ENCODE measurements at places on chromosomes 11 and 22.

GRCh38 chr11:20369826-20370225, 6.3 kb downstream of the HTATIP2 start:
- DNase-seq: no peak

- DNase-seq: no peak
Observed at GRCh38 chr11:108923413-108923812, 258.5 kb downstream of the DDX10 start.

- no peak for DNase-seq
Observed at GRCh38 chr11:120746836-120747609, 235.5 kb downstream of the GRIK4 start.

GRCh38 chr11:61730240-61730994, 22.0 kb upstream of the MYRF start:
- no peak for DNase-seq

- DNase-seq: no peak
Observed at GRCh38 chr11:129973809-129974208, 28.8 kb downstream of the PRDM10 start.

- DNase-seq: no peak
Observed at GRCh38 chr11:528815-529727, 6.3 kb downstream of the HRAS start.

GRCh38 chr22:40211476-40212054, 33.8 kb downstream of the TNRC6B start:
- no peak for DNase-seq

- no peak for DNase-seq
Observed at GRCh38 chr11:30196400-30197206, 34.2 kb upstream of the FSHB start.

DNA sequence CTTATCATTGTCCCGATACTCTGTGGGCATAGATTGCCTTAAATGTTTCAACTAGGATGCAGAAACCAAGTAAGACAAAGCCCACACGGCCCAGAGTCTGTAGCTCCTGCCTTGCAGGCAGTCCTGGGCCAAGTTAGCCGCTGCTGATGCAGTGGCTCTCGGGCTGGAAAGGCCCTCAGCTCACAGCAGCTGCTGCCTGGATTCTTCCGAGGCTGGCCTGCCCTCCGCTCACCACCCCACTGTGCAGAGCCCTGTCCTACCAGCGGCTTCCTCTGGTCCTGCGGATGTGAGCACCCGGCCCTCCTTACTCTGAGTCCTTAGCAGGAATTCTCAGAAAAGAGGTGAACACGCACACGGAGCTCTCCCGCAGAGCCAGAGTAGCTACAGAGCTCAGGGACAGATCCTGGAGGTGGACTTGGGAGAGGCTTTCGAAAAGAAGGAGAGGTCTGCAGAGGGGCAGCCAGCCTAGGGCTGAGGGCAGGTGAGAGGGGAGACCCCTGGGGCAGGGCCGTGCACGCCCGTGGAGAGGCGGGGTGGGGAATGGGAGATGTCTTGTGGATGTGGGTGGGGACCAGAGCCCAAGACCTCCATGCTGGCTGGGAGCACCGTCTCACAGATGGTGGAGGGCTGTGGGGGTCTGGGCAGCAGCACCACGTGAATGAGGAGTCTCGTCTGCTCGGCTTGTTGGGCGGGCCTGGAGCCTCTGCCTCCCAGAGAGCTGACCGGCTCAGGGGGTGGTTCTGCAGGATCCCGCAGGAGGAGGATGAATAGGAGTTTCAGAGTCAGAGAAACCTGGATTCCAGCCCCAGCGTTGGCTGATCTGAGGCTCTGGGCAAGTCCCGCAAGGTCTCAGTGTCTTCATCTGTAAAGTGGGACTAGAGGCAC, 117.4 kb upstream of the B3GAT1 start:
- DNase-seq: no peak

- DNase-seq: no peak
Observed at GRCh38 chr22:29152954-29153719, 52.6 kb upstream of the EMID1 start.

- DNase-seq: no peak
Observed at GRCh38 chr11:28470180-28470579, 362.0 kb downstream of the METTL15 start.

- DNase-seq: no peak
Observed at GRCh38 chr11:2569731-2570210, 125.0 kb downstream of the KCNQ1 start.

DNA sequence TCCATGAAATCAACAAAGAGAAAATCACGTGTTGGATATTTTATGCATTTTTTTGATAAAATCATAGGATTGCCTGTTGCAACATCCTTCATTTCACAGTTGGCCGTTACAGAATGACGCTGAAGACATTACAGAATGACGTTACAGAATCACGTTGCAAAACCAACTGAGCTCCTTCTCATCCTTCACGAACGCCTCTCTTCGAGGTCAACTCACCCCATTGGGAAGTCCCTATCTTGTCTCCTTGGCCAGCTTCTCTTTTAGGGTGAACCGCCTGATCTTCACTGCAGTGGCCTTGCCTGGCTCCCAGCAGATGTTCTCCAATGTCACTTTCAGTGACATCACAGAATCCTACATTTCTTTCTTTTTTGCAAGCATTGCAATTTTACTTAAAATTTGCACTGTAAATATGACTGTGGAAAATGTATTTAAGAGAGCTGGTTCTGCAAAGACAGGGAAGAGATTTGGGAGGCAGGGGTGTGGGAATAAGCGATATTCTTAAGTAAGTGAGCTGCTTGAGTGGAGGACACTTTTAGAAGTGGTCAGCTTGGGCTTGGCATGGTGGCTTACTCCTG, 5.1 kb downstream of the KRTAP5-7 start:
- DNase-seq: no peak

DNA sequence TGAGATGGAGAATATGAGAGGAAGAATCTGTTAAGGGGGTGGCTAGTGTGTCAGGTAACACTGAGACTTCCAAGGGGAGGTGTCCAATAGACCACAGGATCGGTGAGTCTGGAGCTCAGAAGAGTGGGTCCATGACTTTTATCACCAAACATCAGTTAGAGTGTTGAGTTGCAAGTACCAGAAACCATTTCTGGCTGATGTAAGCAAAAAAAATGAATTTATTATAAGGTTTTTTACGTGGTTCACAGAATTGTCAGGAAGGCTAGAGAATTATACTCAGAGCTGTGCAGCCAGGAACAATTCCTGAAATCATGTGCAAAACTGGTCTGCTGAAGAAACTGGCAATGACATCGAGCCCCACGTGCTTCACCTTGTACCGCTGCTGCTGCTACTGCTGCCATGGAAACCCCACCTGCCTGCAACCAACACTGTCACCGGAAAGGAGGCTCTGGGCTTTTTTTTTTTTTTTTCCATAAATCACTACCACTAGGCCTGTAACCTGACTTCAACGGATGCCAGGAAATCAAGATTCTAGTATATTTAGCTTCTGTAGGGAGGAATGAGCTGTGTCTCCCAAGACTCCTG, 16.6 kb upstream of the STK33 start:
- DNase-seq: no peak

- DNase-seq: no peak
Observed at GRCh38 chr11:47498149-47498548, 49.2 kb upstream of the RAPSN start.

GRCh38 chr11:133555034-133555433, 22.7 kb upstream of the OPCML start:
- no peak for DNase-seq

DNA sequence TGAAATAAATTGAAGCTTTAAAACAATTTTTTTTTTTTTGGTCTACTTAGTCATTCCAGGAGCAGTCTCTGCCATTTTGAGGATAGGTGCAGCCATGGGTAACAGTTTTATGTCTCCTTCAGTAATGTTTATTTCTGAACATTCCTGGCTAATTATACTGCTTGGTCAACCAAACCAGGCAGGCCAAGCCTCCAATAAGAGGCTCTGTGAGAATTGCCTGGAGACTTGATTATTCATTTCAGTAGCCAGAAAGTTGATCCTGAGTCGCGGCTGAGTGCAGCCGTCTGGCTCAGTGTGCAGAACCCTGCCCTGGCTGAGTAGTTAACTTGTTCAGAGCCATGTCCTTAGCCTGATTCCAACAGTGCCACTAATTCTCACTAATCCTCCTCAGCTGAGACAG, 364.0 kb upstream of the FAT3 start:
- no peak for DNase-seq

Measured in AG09319 (cell line).